ENCODE measurements at places on chromosomes 3 and 15.

DNA sequence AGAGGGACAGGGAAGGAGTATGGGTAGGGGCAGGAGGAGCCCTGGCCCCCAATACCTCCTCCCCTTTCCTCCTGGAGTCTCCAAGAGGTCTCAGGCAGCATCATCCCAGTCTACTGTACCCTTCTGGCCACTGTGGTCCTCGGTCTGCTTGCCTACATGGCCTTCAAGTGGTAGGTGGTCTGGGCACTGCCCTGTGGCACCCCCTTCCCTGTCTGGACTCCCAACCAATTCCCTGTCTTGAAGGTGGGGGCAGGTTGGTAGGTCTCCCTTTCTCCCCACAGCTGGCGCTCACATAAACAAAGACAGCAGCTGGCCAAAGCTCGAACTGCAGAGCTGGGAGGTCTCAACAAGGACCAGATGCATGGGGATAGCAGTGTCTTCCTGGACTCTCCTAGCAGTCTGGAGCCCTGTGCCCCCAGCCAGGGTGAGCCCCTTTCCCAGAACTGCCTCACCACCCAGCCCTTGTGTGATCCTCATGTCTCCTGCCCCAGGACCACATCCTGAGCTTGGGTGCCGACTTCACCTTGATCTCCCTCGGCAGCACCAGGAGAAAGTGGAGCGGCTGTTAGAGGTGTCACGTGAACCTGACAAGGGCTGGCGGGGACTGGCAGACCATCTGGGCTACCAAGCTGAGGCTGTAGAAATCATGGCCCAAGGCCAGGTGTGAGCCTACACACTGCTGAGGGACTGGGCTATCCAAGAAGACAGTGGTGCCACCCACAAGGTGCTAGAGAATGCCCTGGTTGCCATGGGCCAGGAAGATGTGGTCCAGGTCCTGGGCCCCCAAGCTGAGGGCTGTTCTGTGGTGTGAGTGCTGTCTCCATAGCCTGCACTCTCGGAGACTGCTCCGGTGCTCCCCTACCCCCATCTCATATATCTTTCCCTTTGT is 33.1 kb downstream of the NBEAL2 start:
- DNase-seq: no peak

DNA sequence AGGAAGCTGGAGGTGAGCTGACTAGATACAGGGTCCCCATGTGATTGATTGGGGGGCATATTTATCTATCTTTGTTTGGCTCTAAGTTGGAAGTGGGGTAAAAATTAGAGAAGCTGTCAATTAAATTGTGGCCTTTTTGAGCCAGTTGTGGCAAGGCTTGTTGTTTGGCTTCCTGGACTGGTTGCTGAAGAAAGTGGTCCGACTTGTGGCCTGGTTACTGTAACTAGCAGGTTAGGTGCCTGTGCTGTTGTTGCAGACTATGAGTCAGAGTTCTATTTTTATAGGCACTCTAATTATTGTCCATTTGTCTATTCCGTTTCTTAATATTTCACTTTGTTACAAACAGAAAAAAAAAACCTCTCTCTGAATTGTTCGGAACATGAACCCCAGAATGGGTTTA is 129.1 kb upstream of the CNTN6 start:
- no peak for DNase-seq

DNA sequence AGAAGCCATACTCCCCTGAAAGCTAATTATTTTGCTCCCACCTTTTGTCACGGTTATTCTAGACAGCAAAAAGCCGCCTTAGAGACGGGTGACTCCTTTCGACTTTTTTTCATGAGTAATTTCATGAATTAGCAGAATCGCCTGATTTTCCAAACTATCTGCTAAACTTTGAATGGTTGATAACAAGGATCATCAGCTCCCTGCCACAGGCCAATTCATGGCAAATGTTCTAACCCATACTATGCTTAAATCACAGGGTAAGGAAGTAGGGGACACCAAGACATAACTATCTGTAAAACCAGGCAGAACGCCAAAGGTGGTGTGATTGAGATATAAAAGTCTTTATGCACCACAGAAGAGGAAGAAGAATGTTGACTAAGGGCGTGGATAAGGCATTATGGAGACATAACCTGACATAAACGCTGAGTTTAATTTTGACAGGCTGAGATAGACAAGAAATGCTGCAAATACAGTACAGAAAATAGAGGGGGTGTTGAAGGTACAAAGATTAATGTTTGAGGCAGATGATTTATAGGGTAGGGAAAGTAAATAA is 891 bp upstream of the DMXL2 start:
- DNase-seq: peak; percentile 24

GRCh38 chr3:176690083-176690869 is 507.0 kb downstream of the TBL1XR1 start:
- no peak for DNase-seq

- no peak for DNase-seq
Measured at GRCh38 chr15:45873781-45874180, 239.0 kb downstream of the SQOR start.

DNA sequence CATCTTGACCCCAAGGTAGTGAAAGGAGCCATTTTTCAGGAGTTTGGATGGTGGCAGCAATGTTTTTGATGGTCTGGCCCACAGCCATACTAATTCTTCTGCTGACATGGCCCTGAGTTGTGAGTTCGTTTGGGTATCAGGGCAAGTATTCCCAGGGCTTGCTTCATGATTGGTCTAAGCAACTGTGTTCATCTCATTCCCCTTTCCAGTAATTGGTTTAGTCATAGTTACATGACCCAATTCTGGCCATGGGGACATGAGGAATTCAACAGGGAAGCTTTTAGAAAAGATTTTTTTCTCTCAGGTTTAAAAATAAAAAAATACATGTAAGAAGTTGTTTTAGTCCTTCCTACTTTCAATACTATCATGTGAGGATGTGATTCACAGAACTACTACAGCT is 150.5 kb upstream of the NPHP3 start:
- DNase-seq: no peak

DNA sequence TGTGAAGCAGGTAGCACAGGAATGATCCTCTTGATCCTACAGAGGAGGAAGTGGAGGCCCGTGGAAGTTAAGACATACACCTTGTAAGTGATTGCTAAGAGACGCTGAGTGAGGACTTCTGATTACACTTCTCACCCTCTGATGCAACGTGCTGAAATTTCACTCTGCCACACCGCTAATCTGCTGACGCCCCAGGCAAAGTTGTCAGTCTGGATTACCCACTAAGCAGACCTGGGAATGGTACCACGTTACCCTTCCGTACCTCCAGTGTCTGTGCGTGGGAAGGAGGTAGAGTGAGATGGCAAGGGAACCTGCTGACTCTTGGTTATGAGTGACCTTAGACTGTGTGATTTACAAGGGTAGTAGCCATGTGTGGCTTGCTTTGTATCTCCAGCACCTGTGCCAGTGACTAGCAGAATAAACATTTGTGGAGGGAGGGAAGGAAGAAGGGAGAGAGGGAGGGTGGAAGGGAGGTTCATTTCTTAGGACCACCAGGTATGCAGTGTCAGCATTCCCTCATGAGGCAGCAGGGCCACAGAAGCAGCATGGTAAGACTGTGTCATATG is 115.0 kb downstream of the ALDH1A2 start:
- no peak for DNase-seq

- DNase-seq: no peak
Measured at GRCh38 chr3:38365469-38366062, 19.0 kb downstream of the XYLB start.

DNA sequence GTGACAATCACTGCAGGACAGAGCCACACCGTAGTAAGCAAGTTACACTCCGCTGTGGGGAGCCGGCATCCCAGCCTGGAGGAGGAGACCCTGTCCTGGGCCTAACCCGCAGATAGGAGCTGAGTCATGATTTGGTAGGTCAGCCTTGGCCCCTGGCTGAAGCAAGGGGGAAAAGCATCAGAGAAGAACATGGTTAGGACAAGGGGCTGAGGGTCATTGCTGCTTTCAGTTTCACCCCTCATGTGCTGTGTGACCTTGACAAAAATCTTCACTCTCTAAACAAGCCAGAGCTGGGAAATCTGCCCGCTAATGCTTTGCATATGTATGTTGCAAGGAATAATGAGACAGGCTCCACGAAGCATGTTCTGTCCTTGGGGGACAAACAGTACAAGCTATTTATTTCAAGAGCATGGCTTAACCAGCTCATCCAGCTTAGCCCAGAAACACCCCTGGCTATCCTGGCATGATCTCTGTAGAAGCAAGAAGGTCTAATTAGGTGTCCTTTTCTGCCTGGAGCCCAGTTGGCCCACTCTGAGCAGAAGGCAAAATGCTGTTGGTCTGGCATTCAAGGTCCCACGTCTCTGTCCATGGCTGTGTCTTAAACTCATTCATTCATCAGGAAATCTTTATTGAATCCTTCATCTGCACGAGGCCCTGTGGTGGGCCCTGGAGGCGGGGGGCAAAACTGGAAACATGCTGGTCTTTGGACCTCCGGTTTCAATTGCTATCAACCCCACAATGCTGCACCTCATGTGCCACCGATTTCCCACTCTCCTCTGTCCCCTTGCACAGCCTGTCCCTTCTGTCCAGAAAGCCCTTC is 221.3 kb upstream of the LYSMD4 start:
- no peak for DNase-seq

- DNase-seq: no peak
Measured at GRCh38 chr3:141128126-141128777, 77.1 kb downstream of the SPSB4 start.

DNA sequence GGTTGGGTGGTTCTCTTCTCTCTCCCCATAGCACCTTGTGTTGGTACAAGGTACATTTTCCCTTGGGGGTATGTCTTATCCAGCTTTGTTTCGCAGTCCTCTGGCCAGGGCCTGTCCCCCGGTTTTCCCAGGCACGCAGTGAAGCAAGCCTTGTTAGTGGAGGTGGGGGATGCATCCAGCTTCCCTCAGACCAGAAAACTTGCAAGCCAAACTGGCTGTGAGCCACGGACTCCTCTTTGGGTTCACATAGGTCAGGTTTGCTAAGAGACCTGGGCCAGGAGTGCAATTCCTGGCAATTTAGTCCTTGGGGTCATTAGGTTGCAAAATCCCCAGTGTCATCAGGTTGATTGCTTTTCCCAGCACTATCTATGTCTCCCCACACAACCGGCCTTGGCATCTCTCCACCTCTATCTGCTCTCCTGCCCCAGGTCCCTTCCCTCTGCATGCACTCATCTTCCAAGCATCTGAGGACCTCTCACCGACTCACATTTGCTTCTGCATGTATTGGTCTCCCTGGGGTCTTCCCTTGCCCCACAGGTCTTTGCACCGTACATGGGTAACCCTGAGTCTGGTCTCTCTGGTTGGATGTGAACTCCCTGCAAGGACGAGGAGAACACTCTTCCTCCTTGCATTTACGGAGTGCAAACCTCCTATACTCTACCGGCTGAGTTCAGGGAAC is 34.2 kb downstream of the BCL2L10 start:
- DNase-seq: no peak

- DNase-seq: no peak
Measured at GRCh38 chr15:93060336-93061248, 28.4 kb downstream of the RGMA start.

All from RKO (cell line).